ENCODE measurements at places on chromosomes 6 and 20. TPM values are rescaled to one million over a fixed set of nuclear protein-coding genes. Genes with fewer than 3 reads are reported as not detected.

Gene HEY2
- not detected for total RNA-seq

Gene PRL
- not detected for total RNA-seq

Gene LAMP5
- total RNA-seq: not detected

Gene RAB44
- total RNA-seq: not detected

Gene INSM1
- not detected for total RNA-seq

Gene SIRPB2
- total RNA-seq: not detected

Gene DNAH8
- total RNA-seq: not detected

Gene CD93
- total RNA-seq: 0.82 TPM

Gene PPP1R16B
- 63.4 TPM for total RNA-seq

Gene C6orf132
- not detected for total RNA-seq

Gene NT5E
- 7.4 TPM for total RNA-seq

DNA sequence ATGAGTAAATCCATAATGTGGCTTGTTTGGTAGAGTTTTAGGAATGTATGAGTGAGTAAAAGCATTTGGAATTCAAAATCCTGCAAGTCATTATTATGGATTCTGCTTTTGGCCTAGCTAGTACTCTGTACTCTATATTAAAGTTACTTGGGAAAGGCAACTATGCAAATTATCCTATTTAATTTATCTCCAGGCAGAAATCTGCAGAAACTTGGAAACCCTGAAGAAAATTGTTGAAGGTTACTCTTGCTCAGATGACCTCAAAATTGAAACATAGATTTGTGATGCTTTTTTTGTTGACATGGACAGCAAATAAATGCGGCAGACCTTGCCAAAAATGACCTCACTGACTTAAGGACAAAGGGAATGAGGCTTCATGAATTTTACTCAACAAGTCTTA lies 477.1 kb upstream of the EYS start:
- no peak overlapping the region for H3K4me3 ChIP-seq
- H3K27ac ChIP-seq: no peak overlapping the region
- H3K36me3 ChIP-seq: no peaks in the 10 kb centered on the region
- no peak for DNase-seq
- no peaks in the 10 kb centered on the region for H3K27me3 ChIP-seq

DNA sequence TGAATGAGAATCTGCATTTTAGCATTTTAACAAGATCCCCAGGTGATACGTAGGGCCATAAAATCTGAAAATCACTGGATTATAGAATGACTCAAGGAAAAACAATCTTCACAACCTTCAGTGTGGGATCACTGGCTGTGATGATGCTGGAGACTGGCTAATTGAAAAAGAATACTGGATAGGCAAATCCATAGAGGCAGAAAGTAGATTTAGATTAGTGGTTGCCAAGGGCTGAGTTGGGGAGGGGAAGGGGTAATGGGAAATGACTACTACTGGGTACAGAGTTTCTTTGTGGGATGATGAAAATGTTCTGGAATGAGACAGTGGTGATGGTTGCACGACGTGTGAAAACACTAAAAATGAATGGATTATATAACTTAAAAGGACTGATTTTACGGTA lies 84.1 kb downstream of the CDK19 start:
- no peak overlapping the region for H3K27ac ChIP-seq
- peaks cover 9% of the 10 kb centered on the region for H3K36me3 ChIP-seq
- no peak overlapping the region for H3K4me3 ChIP-seq
- DNase-seq: no peak
- no peaks in the 10 kb centered on the region for H3K4me1 ChIP-seq
- H3K27me3 ChIP-seq: no peaks in the 10 kb centered on the region

GRCh38 chr20:58715391-58715800 lies 22.8 kb downstream of the NPEPL1 start:
- H3K4me3 ChIP-seq: no peak overlapping the region
- no peaks in the 10 kb centered on the region for H3K4me1 ChIP-seq
- H3K27me3 ChIP-seq: no peaks in the 10 kb centered on the region
- H3K27ac ChIP-seq: no peak overlapping the region

GRCh38 chr6:108293527-108294296 lies 1.1 kb upstream of the AFG1L start:
- peak overlapping the region; percentile 95 for H3K4me3 ChIP-seq
- H3K27ac ChIP-seq: peak overlapping the region; percentile 99
- no peak for DNase-seq

DNA sequence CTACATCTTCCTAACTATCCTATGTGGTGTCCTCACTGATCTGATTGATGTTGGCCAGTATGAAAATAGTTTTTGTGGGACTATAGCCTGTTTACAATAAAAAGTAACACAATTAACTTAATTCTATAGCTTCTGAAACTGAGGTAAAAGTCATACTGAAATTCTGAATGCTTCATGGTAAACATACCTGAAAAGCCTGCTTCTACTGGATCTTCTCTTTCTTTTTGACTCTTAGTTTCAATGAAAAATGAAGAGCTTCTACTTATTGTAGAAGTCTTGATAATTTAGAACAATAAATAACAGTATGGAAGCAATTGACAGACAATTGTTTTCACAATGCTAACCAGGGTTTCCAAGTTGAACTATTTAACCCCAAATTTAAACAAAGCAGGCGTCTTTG lies 383.9 kb upstream of the MMS22L start:
- DNase-seq: no peak
- no peak overlapping the region for H3K4me3 ChIP-seq
- no peaks in the 10 kb centered on the region for H3K27me3 ChIP-seq
- H3K27ac ChIP-seq: no peak overlapping the region

GRCh38 chr20:1275919-1276318 lies 9.8 kb downstream of the SNPH start:
- H3K27ac ChIP-seq: peak overlapping the region; percentile 1
- H3K4me1 ChIP-seq: peaks cover 2% of the 10 kb centered on the region
- no peaks in the 10 kb centered on the region for H3K36me3 ChIP-seq

DNA sequence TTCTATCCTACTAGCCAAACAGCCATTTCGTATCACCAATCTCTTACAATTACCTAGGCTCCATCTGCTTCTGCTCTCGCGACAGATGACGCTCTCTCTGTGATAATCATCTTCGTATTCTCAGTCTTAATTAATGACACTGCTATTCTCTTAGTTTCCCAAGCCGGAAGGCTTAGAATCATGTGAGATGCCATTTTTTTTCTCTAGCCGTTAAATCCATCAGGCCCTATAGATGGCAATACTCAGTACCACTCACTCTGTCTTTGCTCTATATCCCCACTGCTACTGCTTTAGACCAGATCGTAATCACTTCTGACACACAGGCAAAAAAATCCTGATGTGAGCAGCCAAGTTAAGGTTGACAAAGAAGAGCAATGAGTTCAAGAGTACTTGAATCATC lies 2.1 kb upstream of the THEMIS start:
- H3K36me3 ChIP-seq: peaks cover 61% of the 10 kb centered on the region
- H3K4me3 ChIP-seq: peak overlapping the region; percentile 49

DNA sequence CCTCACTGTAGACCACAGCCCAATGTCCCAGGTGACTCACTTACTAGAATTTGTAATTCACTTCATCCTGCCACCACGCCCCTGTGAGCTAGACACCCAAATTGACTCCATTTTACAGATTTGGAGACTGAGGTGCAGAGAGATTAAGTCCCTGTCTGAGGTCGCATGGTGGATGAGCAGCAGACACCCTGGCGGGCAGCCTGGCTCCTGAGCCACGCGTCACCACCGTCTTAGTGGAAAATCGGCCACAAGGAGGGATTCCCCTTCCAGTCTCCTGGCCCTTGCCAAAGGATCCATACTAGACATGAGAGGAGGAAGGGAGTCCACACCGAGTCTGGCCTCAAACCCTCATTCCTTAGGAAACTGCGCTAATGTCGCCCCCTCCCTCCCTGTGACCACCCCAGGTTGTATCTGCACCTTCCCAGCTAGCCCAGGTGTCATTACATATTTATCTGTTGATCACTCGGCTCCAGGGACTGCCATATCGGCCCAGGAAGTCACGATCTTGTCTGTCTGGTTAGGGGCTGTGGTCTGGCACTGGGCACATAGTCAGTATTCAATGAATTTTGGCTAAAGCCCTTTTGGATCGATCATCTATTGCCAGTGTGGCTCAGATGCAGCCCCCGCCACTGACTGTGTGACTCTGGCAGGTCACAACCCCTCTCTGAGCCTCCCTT lies 25.7 kb upstream of the PTGIS start:
- H3K4me1 ChIP-seq: peaks cover 90% of the 10 kb centered on the region
- H3K27me3 ChIP-seq: no peaks in the 10 kb centered on the region
- peaks cover 62% of the 10 kb centered on the region for H3K36me3 ChIP-seq
- H3K27ac ChIP-seq: peak overlapping the region; percentile 96
- DNase-seq: peak; percentile 37

DNA sequence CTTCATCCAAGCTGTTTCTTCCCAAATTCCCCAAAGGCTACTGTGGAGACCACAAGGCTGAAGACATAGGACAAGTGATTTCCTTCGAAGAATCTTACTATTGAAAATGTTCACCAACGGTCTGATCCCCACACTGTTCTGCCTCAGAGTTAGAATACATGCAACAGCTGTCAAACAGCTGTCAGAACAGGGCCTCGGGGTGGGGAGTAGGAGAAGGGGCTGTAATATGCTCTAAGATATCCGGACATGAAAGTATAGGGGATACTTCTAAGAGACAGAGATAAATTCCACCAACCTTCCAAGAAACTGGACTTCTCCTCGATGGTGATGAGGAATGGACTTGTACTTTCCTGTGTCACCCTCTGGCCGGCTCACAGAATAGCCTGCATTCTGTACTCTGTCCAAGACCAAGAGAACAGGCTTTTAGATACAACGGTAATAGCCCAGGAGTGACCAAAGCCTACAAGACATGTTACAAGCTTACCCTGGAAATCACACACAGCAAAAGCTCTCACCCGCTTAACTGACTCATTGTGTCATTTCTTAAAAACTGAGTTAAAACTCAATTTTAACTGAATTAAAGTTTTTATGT lies 69.2 kb upstream of the PTGIS start:
- DNase-seq: no peak
- no peak overlapping the region for H3K4me3 ChIP-seq
- H3K27me3 ChIP-seq: no peaks in the 10 kb centered on the region
- H3K4me1 ChIP-seq: peaks cover 14% of the 10 kb centered on the region
- peaks cover 45% of the 10 kb centered on the region for H3K36me3 ChIP-seq

DNA sequence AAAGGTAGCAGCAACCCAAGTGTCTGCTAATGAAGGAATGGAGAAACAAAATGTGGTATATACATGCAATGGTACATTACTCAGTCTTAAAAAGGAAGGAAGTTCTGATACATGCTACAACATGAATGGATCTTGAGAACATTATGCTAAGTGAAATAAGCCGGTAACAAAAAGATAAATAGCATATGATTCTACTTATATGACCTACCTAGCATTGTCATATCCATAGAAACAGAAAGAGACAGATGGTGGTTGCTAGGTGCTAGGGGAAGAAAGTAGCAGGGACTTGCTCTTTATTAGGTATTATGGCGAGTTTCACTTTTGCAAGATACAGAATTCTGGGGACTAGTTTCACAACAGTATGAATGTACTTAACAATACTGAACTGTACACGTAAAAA lies 46.6 kb downstream of the UBR2 start:
- no peak overlapping the region for H3K27ac ChIP-seq
- no peaks in the 10 kb centered on the region for H3K27me3 ChIP-seq
- DNase-seq: no peak
- peaks cover 33% of the 10 kb centered on the region for H3K36me3 ChIP-seq
- no peak overlapping the region for H3K4me3 ChIP-seq

DNA sequence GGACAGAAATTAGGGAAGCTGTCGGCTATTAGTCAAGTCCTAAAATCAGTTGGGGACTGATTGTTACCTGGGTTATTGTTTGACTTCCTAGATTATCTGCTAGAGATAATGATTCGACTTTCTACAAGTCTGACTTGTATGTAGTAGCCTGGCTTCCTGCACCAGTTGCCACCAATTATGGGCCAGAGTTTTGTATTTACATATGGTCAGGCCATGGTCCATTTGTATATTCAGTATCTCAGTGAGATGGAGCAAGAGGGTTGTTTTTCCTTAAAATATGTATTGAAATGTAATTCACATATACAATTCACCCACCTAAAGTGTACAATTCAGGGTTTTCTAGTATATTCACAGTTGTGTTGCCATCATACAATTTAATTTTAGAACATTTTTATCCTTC lies 130.6 kb upstream of the PHACTR3 start:
- no peaks in the 10 kb centered on the region for H3K4me1 ChIP-seq
- DNase-seq: no peak
- no peaks in the 10 kb centered on the region for H3K36me3 ChIP-seq
- H3K27me3 ChIP-seq: peaks cover 27% of the 10 kb centered on the region

- no peaks in the 10 kb centered on the region for H3K4me1 ChIP-seq
- no peaks in the 10 kb centered on the region for H3K27me3 ChIP-seq
- no peak overlapping the region for H3K4me3 ChIP-seq
- no peaks in the 10 kb centered on the region for H3K36me3 ChIP-seq
These were observed 79.4 kb downstream of the FOXC1 start for GRCh38 chr6:1689141-1689540.

DNA sequence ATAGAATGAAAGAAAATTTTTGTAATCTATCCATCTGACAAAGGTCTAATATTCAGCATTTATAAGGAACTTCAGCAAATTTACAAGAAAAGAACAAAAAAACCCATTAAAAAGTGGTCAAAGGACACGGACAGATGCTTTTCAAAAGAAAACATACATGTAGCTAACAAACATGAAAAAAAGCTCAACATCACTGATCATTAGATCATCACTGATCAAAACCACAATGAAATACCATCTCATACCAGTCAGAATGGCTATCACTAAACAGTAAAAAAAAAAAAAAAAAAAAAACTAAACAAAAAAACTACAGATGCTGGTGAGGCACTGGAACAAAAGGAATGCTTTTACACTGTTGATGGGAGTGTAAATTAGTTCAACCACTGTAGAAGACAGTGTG lies 837.1 kb downstream of the EPHA7 start:
- no peaks in the 10 kb centered on the region for H3K36me3 ChIP-seq
- no peaks in the 10 kb centered on the region for H3K27me3 ChIP-seq
- no peak for DNase-seq
- no peak overlapping the region for H3K27ac ChIP-seq

GRCh38 chr6:143232849-143233248 lies 172.2 kb downstream of the AIG1 start:
- DNase-seq: peak; percentile 30
- no peak overlapping the region for H3K27ac ChIP-seq
- no peak overlapping the region for H3K4me3 ChIP-seq

DNA sequence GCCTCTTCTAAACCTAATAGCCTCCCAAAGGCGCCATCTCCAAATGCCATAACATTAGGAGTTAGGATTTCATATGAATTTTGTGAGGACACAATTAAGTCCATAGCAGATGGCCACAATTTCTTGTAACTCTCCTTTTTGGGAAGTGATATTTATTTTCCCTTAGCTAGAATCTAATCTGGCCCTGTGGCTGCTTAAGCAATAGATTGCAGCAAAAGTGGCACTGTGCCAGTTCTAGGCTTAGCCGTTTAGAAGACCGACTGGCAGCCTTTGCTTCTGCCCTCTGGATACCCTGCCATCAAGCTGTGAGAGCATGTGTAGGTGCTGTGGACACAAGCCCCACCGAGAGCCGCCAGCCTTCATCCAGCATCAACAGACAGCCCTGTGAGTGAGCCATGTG lies 15.9 kb upstream of the ADGB start:
- no peak overlapping the region for H3K4me3 ChIP-seq
- no peak overlapping the region for H3K27ac ChIP-seq
- no peaks in the 10 kb centered on the region for H3K4me1 ChIP-seq
- DNase-seq: no peak
